ENCODE measurements at places on chromosomes 11 and 22.
A peak's percentile ranks its signal among the peaks of the same experiment; 100 is the strongest.

DNA sequence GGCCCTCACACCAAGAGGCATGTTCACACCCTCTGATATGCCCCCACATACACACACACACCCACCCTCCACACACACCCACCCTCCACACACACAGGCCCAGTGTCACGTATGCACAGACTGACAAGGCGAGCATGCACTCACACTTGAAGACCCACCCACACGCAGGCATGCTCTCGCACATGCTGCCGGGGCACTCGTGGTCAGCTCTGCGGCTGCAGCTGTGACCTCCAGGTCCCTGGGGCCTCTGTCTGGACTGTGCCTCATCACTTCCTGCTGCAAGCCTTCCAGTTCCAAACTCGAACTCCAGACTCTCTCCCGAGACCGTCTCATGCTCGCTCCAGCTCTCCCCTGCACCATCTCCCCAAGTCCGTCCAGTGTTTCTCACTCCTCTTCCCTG, 9.5 kb downstream of the DCHS1 start:
- peak; percentile 89 for DNase-seq

DNA sequence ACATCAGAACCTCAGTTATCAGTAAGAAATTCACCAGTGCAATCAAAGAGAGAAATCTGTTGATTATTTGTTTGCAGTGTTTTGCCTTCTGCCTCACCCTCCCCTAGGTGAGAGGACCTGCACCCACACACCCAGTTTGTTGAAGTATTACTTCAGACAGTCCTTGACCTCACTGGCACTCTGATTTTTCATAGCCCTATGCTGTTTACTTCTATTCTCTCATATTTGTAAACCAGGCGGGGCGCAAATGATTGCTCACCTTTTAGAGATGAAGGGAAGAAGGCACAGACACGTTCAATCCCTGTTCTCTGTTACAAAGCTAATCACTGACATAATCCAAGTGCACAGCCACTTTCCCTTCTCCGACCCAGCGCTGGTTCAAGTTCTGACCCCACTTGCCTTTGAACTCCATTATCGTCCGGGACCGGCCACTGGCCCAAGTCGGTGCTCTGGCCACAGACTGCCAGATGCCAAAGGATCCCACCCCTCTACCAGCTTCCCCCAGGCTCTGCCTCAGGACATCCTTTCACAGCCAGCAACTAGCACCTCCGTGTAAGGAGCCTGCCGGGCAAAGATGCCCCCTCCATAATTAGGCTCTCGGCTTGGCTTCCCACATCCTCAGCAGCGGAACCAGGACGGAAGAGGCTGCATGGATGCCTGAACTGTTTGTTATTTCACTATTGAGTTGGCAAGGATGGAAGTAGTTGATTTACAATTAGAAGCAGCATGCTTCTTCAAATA, 1.7 kb downstream of the ETS1 start:
- DNase-seq: no peak

- DNase-seq: no peak
These were observed 7.2 kb downstream of the LTO1 start for GRCh38 chr11:69667619-69668604.

GRCh38 chr11:119305556-119306372, 11.2 kb downstream of the MCAM start:
- no peak for DNase-seq

DNA sequence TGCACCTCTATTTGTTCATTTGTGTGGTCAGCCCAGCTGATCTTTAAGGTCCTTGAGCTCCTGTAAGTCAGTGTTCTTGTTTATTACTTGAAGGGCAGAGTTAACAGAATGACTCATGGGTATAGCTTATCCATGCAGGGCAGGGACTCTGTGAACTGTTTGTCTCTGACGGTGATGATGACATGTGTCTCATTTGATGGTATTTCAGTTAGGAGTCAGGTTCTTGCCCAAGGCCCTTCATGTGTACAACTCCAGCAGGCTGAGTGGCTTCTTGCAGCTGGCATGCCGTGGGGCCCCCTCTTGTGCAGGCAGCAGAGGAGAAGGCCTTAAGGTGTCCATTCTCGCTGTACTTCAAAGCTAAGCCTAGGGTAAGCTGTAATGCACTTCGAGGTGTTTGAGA, 165.1 kb downstream of the DBX1 start:
- no peak for DNase-seq

GRCh38 chr11:77510851-77511250, 37.0 kb upstream of the PAK1 start:
- DNase-seq: no peak

DNA sequence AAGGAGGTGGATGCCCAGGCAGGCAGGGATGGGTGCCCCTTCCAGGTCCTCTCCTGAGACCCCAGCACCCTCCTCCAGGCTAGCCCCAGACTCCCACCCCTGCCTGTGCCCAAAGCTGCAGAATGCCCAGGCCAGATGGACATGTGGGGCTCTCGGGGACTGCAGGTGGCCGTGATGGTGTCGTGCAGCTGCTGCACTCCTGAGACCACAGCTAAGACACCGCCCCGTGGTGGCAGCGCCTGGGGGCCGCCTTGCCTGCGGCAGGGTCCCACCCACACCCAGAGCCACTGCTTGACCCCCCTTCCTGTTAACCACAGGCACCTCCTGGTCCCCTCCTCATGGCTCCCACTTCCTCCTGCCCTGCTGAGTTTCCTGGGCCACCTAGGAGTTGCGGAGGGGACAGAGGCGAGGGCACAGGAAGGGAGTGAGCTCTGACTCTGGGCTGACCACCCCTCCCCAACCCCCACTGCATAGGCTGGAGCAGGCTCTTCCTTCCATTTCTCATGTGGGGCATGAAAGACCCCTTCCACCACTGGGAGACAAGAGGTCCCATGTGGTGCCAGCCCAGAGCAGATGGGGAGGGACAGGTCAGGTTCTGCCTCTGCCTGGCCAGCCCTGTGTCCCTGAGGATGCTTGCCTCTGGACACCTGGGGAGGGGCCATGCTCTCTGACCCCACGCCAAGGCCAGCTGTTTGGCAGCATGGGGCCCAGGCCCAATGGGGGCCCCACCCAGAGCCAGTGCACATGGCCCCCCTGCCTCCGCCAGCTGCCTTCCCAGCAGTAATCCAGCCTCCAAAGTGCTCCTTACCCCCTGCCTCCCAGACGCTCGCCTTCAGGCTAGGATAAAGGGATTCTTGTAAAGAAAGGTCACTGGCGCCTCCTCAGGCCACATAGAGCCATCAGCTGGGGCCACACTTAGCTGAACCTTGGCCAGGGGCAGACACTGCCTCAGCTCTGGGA, 29.3 kb downstream of the OSBPL5 start:
- DNase-seq: peak; percentile 57

- no peak for DNase-seq
These were observed 104.3 kb upstream of the LDLRAD3 start for GRCh38 chr11:35839368-35840161.

GRCh38 chr11:57426439-57426928, 437 bp downstream of the SLC43A3 start:
- DNase-seq: no peak

GRCh38 chr11:78940500-78941225, 366.0 kb upstream of the NARS2 start:
- DNase-seq: no peak

DNA sequence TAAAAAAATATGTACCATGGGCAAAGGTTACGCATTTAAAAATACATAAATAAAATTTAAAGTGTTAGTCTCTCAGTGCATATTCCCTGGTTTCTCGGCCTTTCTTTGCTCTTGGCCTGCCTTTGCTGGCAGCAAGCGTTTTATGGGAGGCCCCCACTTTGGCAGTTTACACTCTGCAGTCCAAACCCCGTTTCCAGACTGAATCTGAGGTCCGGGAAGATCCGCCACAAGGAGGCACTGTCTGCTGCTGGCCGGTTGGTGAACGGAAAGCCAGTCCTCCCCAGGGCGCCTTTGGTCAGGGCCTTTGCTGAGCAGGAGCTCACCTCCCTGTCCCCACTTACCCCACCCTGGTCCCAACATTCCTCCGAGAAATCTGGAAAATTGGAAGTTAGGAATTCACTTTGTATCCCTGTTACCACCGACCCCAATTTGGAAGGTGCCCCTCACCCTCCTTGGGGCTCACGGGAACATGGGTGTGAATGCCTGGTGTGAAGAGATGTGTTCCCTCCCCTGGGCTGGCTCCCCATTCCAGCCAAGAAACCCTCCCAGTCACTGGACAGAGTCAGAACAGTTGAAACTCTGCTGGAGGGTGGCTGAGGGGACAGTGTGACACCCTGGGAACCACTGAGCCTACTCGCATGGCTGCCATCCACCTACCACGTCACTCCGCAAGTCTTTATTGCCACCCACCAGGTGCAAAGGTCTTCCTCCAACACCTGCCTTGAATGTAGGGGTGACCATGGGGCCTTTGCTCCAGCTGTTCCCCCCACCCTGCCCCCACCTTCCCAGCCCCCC, 9.4 kb upstream of the SF1 start:
- peak; percentile 79 for DNase-seq

DNA sequence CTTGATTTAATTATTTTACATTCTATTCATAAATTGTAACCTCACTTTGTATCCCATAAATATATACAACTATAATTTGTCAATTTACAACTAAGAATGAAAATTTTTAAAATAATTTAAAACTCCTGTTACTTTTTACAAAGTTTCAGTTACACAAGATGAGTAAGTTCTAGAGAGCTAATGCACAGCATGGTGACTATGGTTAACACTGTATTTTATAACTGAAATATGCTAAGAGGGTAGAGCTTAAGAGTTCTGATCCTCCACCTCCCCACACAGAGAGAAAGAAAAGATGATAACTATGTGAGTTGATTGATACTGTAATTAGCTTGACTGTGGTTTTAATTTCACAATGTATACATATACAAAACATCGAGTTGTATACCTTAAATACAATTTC, 412.5 kb upstream of the DDI1 start:
- DNase-seq: no peak

DNA sequence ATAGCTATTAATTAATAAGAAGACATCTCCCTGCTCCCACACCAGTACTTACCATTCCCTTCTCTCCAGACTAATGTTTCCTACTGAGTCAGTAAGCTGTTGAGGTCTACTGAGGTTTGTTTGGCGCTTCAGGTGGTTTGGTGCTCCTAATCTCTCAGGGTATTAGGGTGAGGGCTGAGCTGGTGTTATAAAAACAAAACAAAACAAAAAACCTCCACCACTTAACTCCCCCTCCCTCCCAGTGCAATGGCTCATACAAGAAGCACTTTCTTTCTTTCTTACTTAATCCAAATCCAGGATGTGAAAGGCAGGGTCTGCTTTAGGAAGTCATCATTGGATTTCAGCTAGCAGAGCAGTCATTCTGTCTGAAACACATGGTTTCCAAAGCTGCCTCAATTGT, 15.3 kb downstream of the CSTPP1 start:
- DNase-seq: no peak

DNA sequence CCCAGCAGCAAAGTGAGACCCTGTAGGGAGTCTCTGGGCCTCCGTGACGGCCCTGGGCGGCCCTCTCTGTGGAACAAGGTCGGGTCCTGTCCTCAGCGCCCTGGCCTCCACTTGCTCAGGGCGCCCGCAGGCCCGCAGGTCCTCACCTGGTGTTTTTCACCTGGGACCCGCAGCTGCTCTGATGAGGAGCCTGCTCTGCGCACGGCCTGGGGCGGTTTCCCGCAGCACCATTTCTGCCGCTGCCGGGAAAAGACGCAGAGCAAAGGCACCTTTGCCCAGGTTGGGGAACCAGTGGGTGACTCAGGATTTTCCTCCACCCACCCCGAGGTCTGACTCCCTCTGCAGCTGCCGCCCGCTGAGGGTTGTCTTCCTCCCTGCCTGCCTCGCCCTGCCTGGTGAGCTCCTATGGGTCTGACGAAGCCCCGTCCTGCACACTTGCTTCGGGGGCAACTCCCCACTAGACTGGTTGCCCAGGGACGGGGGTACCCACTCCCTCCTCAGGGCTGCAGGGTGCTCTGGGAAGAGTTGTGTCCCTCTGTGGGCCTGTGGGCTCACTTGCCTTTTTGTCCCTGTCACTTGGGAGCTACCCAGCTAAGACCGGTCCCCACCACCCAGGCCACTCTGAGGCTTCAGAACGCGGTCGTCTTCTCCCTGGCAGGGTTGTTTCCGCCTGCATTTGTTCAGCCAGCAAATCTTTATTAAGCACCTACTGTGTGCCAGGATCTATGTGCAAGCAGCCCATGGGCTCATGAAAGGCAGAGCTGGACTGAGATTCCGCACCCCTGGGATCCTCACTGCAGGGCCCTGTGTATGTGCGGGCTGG, 89.5 kb downstream of the KCNQ1 start:
- peak; percentile 50 for DNase-seq

DNA sequence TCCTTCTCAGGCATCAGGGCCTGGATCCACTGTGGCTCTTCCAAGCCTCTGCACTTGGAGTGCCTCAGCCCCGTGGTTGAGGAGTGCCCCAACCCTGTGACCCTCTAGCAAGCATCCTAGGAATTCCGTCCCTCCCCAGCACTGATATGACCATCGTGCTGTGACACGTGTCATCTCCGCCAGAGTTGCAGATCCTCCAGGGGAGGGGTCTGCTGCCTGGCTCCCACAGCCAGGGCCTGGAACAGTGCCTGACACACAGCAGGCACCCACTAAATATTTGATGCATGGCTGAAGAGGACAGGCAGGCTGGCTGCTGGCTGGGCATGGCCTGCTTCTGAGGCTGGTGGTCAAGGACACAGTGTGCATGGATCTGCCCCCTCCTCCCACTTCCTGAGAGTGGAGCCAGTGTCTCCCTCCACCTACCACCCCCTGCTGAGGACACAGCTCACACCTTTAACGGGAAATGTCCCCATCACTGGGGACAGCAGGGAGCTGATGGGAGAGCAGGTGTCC, 1.7 kb upstream of the CD81 start:
- DNase-seq: peak; percentile 75

- no peak for DNase-seq
These were observed 32.5 kb downstream of the PPP2R1B start for GRCh38 chr11:111733611-111734088.

DNA sequence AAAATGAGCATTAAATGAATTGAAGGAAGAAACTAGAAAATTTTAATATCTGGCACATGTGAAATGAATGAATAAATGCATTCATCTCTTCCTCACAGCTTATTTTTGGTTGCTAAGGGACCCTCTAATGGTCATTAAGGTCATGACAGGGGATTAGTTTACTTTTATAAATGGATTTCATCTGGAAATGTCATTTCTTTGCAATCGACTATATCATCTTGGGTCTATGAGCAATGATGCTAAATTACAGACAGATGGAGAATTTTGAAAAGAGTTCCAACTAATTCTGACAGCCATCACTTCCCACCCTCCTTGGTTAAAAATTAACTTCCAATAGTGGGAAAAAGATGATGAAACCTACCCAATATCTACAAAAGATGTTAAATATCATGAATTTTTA, 98.0 kb downstream of the KIF18A start:
- DNase-seq: no peak

GRCh38 chr11:69537855-69538640, 56.6 kb downstream of the LINC01488 start:
- no peak for DNase-seq

All from Right ventricle myocardium inferior (tissue), 1 donor.